A549 treated with DMSO at 1 μM for 4 hours (cell line): ENCODE measurements at places on chromosomes 16 and 17. TPM values are rescaled to one million over a fixed set of nuclear protein-coding genes. Genes with fewer than 3 reads are reported as not detected.

The TRPV3 gene
- total RNA-seq: 0.18 to 0.44 TPM (median 0.41 TPM) in 5 replicates

The FKBP10 gene
- 95.7 to 118 TPM (median 108 TPM) in 5 replicates for total RNA-seq

The CLEC16A gene
- total RNA-seq: 7.2 to 9.5 TPM (median 9.0 TPM) in 5 replicates

The OR2C1 gene
- total RNA-seq: not detected in 5 replicates

The TXNDC11 gene
- 35.1 to 40.1 TPM (median 37.7 TPM) in 5 replicates for total RNA-seq

The MT3 gene
- 0.41 TPM in 1 of 5 replicates, not detected in the others for total RNA-seq

The NOD2 gene
- total RNA-seq: not detected in 5 replicates

The KRTAP2-2 gene
- not detected in 5 replicates for total RNA-seq

The SF3B3 gene
- 125 to 232 TPM (median 221 TPM) in 5 replicates for total RNA-seq

The EPOP gene
- 11.8 to 15.4 TPM (median 14.1 TPM) in 5 replicates for total RNA-seq

The CCL8 gene
- total RNA-seq: not detected in 5 replicates

The ATP2A1 gene
- 1.4 to 3.6 TPM (median 2.4 TPM) in 5 replicates for total RNA-seq

The NAT9 gene
- total RNA-seq: 52.1 to 64.3 TPM (median 56.3 TPM) in 5 replicates

The NPB gene
- 0.34 to 0.62 TPM (median 0.56 TPM) in 5 replicates for total RNA-seq

The CDH1 gene
- 3.7 to 4.8 TPM (median 4.2 TPM) in 5 replicates for total RNA-seq

The METRNL gene
- total RNA-seq: 23.1 to 27.6 TPM (median 25.5 TPM) in 5 replicates

The SEPTIN1 gene
- total RNA-seq: 1.4 to 2.2 TPM (median 1.7 TPM) in 5 replicates

The KRTAP9-2 gene
- not detected in 5 replicates for total RNA-seq

The PTX4 gene
- total RNA-seq: not detected in 5 replicates

The LPO gene
- total RNA-seq: not detected in 5 replicates

The CSH2 gene
- not detected in 5 replicates for total RNA-seq

The RAB34 gene
- 233 to 267 TPM (median 261 TPM) in 5 replicates for total RNA-seq

The SNAI3 gene
- total RNA-seq: 0.11 to 0.26 TPM (median 0.15 TPM) in 5 replicates

The TPPP3 gene
- total RNA-seq: 10.2 to 14.4 TPM (median 12.0 TPM) in 5 replicates

The KRT25 gene
- total RNA-seq: not detected in 5 replicates

The TAT gene
- 0.05 to 0.11 TPM (median 0.07 TPM) in 3 of 5 replicates, not detected in the others for total RNA-seq

The SDK2 gene
- 0.30 to 0.56 TPM (median 0.45 TPM) in 5 replicates for total RNA-seq

The CTRB2 gene
- total RNA-seq: not detected in 5 replicates

The MAP3K14 gene
- 59.1 to 90.6 TPM (median 67.3 TPM) in 5 replicates for total RNA-seq

The NME3 gene
- total RNA-seq: 29.4 to 60.4 TPM (median 53.3 TPM) in 5 replicates

The KRTAP2-1 gene
- not detected in 5 replicates for total RNA-seq

The CUEDC1 gene
- 45.3 to 55.1 TPM (median 53.7 TPM) in 5 replicates for total RNA-seq
